DMS153 (cell line): ENCODE measurements at places on chromosomes 6 and 20.
A peak's percentile ranks its signal among the peaks of the same experiment; 100 is the strongest.

GRCh38 chr6:2714111-2714895 lies 36.4 kb downstream of the MYLK4 start:
- no peak for DNase-seq

- DNase-seq: peak; percentile 30
Observed at GRCh38 chr6:107489636-107490565, at the start of gene SOBP. SOBP (plus strand) TSS chr6:107490117; CDS start chr6:107490617, 500 bp downstream.

- DNase-seq: no peak
Observed at GRCh38 chr6:55776113-55776512, 99.3 kb downstream of the BMP5 start.

- no peak for DNase-seq
Observed at GRCh38 chr6:35258858-35259193, 709 bp upstream of the ZNF76 start.

GRCh38 chr6:3023663-3024483 lies 24.2 kb downstream of the NQO2 start:
- peak; percentile 84 for DNase-seq

DNA sequence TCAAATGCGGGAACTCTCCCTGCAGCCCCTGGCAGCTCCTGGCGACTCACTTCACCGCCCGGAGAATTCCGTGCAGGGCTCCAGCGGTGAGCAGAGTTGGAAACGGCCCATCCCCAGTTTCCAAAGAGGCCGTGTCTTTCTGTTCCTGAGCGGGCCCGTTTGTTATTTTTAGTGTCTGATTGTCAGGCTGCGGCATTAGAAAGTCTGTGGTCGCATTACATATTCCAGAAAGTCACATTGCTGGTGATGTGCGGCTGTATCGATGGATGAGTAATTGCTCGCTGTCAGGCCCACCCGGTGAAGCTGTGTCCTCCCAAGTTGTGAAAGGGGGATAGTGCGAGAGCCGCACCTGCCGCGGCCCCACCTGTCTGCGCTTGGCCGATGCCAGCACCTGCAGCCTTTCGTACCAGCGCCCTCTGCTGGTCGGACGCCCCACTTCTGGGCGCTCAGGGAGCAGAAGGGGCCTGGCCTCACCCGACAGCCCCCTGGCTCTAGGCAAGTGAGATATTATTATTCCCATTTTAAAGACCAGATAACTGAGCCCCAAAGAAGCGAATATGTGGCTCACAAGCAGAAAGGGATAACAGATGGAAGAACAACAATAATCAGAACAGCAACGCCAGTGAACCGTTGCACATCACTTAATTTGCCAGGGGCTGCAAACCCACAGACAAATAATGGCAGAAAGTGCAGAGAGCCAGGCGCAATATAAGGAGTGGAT lies 244.9 kb downstream of the TSHZ2 start:
- peak; percentile 50 for DNase-seq
